ENCODE measurements at places on chromosomes 2 and 18.
A peak's percentile ranks its signal among the peaks of the same experiment; 100 is the strongest.

GRCh38 chr18:24869285-24869684, 408.8 kb downstream of the HRH4 start:
- no peak for DNase-seq

GRCh38 chr2:173221937-173222594, 132.6 kb upstream of the CDCA7 start:
- no peak for DNase-seq

DNA sequence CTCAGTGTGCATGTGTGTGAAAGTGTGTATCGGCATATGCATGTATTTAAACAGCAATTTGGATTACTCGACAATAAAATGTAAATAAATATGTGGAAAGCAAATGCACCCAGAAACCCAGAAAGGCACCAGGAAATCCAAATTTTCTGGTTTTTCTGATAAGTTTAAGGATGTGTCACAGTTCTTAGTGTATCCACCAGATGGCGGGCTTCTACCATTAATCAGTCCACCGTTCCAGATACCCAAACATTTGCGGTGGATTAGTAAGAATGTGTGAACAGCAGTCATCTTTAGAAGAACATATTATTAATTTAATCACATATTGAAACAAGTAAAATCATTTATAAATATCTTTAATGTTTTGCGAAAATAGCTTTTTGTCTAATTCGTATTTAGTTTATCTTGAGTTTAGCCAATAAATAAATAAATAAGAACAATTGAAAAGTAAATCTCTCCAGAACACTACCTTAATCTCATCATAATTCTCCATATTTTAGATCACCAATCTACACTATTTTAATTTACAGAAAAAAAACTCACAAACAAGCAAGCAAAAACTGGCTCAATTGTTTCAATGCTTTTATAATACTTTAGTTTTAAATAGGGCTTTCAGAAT, 298.9 kb downstream of the DSEL start:
- DNase-seq, result peak; percentile 62

- no peak for DNase-seq
Observed at GRCh38 chr2:97714950-97715652, 1.7 kb downstream of the ZAP70 start.

DNA sequence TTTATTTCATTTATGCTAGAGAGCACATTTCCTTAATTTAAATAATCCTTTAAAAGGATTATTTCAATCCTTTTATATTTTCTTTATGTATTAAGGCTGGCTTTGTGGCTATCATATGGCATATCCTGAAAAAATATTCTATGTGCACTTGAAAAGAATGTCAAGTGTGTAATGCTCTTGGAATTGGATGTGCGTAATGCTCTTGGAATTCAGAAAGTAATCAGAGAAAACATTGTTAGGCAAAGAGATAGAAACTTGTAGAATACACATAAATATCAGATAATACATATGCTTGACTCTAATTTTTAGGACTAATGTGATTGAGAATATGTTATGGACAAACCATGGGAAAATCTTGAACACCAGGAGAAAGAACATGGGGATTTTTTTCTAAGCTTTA, 197.5 kb upstream of the COL3A1 start:
- no peak for DNase-seq

GRCh38 chr2:134352844-134353243, 99.0 kb downstream of the MGAT5 start:
- no peak for DNase-seq

DNA sequence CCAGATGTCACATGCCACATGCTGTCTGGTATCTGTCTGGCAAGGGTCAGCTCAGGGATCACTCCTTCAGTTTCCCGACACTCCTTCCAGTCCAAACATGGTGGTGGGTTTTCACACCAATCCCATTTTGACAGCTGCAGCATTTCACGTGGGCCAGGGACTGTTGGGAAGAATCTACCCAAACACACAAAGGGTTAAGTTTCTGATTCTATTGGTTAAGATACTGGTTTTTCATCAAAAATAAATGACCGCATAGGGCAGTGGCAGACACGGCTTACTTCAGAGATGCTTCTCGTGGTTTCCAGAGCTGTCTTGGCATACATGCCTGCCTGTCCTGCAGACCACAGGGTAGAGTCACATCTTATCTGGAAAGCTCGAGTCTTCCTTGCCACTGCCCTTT, 79.7 kb downstream of the PSMG2 start:
- no peak for DNase-seq

DNA sequence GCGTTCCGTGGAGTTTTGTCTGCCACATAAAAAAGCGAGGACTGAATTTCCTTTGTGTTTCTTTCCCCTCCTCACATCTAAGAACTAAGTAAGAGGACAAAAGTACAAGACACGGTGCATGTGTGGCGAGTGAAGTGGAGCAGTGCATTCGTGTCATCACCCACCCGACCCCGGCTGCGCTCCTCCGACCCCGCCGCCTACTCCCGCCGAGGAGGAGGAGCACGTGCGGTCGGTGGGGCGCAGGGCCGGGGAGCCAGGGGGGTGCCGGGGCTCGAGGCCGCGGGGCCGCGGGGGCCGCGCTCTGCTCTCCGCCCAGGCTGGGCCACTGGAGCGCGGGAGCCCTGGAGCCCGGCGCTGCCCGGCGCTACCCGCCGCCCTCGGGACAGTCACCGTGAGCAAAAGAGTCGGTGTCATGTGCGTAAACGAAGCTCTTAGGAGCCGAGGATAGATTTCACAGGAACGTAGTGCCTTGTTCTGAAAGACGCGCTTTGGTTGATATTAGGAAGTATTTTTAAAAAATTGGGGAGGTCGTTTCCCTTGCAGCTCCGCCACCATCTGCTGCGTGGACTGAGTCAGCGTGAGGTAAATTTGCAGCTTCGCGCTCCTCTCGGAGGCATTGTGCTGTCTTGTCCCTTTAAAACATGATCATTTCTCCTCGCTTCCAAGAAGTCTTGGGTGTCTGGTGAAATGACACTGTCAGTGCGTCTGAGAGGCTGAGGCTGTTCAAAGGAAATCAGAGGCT, 11.0 kb downstream of the TBR1 start:
- DNase-seq, result no peak

DNA sequence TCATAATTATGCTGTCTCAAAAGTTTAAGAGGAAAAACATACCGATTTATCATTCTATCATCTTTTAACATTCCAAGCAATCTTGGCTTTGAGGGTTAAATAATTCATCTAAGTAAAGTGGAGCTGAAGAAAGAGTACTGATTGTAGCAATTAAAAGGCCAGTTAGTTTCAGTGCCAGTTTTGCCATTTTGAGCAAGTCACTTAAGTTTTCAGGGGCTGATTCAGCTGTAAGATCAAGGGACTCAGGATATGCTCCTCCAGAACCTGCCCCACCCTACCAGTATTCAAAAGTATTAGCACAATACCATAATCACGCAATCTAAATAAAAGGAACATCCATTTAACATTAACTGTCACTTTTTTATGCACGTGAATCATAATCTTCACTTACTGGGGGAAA, 1.9 kb downstream of the SS18 start:
- no peak for DNase-seq

DNA sequence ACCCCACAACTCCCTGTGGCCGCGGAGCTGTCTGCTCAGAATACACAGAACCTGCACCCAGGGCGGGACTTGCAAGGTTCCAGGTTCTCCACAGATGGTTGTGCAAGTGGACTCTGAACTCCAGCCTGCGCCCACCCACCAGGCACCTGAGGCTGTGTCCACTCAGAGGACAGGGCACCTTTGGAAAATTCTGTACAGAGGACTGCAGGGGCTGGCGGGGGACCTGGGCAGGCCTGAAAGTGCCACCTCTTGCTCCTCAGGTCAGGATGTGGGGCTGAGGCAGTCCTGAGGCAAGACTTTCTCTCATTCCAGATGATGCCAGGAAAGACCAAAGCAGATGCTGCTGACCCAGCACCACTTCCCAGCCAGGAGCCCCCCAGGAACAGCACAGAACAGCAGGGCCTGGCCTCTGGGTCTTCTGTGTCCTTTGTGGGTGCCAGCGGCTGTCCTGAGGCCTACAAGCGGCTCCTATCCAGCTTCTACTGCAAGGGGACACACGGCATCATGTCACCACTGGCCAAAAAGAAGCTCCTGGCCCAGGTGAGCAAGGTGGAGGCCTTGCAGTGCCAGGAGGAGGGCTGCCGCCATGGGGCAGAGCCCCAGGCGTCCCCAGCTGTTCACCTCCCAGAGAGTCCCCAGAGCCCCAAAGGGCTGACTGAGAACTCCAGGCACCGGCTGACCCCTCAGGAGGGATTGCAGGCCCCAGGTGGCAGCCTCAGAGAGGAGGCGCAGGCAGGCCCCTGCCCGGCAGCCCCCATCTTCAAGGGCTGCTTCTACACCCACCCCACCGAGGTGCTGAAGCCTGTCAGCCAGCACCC, 14.4 kb downstream of the ARID5A start:
- no peak for DNase-seq

DNA sequence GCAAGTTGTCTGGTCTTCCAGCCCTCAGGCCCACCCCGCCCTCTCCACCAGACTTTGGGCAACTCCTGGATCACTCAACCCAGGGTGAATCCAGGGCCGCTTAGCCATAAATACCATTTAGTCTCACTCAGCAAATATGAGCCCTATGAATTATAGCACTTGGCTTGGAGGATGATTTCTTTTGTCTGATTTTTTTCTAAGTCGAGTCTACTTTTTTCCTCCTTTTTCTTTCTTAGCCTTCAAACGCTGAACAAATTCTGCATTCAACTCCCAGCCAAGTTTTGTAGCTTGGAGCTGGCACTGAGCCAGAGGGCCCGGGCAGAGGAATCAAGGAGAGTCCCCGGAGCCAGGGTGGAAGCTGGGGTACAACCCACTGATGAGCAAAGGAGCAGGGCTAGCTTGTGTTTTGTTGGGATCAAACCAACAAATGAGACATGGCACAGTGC, 48.7 kb downstream of the SERTAD2 start:
- no peak for DNase-seq

DNA sequence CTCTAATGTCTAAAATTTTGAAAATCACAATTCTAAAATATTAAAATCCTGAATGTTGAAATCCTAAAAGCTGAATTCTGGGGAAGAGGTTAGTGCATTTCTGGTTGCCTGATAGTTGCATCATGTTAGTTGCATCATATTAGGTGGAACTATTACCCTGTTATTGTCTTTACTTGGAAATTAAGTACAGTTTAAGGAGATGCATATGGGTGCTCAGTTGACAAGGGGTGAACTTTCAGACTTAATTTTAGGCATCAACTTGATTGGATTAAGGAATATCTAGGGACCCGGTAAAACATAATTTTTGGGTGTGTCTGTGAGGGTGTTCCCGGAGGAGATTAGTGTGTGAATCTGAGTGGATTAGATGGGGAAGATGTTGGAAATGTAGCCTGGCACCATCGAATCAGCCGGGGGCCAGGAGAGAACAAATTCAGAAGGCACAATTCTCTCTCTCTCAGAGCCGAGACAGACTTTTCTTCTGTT, 409.8 kb downstream of the PLCL1 start:
- DNase-seq, result no peak

GRCh38 chr2:223315813-223316212, 263.8 kb downstream of the KCNE4 start:
- DNase-seq, result no peak

Data from Calu3 (cell line).